GOT3 (cell line): ENCODE measurements at places on chromosomes 16 and 17.

DNA sequence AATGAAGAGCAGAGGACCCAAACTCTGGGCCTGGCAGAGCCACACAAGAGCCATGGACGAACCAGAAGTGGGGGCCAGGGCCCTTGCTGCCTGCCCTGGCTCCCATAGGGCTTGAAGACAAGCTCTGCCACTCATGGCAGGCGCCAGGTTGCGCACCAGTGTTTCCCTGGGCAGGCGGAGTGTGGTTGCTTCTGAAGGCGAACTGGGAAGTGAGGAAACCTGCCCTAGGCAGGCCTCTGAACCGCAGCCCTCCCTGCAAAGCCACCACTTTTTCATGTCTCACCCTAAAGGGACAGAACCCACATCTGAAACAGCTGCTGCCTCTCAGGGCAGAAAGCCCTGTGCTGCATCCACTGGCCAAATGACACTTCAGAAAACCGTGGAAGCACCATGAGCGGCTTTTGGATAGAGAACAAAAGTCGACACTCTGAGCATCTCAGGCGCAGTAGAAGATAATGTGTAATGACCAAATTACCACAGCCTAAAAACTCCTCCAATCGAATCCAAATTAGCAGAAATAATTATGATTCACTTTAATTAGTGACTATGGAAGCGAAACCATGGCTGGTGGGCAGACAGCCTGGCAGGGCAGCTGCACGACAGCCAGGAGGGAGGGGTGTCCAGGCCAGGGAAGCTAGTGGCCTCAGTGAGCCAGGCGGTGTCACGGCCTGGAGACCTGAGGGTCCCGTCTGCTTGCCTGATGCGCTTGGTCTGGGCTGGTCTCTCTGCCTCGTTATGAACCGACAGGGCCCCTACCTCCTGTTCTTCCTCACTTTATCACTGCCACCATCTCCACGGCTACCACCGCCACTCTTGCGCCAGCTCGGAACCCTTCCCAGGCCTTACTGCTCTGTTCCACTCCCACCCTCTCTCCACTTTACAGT lies 59.1 kb downstream of the PRMT7 start:
- DNase-seq = no peak

GRCh38 chr16:57807252-57807967 lies 5.1 kb upstream of the KIFC3 start:
- DNase-seq = no peak

GRCh38 chr17:68790931-68791330 lies 164.3 kb downstream of the ABCA8 start:
- no peak for DNase-seq

DNA sequence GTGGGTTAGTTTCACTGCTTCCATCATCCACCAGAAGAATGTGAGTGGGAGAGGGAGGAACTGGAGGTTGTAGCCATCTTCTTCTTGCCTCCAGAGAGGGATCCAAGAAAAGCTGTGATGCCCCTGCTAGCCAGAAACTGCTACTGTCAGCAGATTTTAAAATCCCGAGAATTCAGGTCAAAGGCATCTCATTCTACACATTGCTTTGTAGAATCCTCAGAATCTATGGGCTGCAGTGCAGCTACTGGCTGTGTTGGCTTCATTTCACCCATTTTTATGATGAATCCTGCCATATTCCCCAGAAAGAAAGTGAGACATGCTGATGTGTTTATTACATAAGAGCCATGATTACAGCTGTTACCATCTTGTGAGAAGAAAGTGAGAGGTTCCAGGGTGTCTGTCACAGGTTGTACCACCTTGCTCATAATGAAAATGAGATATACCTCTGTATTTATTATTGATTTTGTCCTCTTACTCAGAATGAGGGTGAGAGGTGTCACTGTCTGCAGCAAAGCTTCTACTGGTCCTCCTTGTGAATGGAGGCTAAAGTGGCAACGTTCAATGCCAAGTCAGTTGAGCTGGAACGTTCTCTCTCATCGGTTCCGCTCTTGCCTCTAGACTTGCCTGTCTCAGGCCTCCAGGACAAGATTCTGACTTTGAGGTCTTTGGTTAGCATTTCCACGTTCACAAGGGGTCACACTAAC lies 50.1 kb upstream of the MYH10 start:
- no peak for DNase-seq

GRCh38 chr17:67362173-67362572 lies 4.2 kb downstream of the PSMD12 start:
- DNase-seq = no peak

- no peak for DNase-seq
Observed at GRCh38 chr17:44922746-44923470, 7.6 kb upstream of the GFAP start.

GRCh38 chr17:50014471-50015088 lies 19.6 kb upstream of the DLX3 start:
- DNase-seq = no peak

GRCh38 chr16:79658301-79659033 lies 57.9 kb upstream of the MAF start:
- DNase-seq = no peak

- no peak for DNase-seq
Observed at GRCh38 chr16:67893743-67894399, 817 bp downstream of the PSKH1 start.

DNA sequence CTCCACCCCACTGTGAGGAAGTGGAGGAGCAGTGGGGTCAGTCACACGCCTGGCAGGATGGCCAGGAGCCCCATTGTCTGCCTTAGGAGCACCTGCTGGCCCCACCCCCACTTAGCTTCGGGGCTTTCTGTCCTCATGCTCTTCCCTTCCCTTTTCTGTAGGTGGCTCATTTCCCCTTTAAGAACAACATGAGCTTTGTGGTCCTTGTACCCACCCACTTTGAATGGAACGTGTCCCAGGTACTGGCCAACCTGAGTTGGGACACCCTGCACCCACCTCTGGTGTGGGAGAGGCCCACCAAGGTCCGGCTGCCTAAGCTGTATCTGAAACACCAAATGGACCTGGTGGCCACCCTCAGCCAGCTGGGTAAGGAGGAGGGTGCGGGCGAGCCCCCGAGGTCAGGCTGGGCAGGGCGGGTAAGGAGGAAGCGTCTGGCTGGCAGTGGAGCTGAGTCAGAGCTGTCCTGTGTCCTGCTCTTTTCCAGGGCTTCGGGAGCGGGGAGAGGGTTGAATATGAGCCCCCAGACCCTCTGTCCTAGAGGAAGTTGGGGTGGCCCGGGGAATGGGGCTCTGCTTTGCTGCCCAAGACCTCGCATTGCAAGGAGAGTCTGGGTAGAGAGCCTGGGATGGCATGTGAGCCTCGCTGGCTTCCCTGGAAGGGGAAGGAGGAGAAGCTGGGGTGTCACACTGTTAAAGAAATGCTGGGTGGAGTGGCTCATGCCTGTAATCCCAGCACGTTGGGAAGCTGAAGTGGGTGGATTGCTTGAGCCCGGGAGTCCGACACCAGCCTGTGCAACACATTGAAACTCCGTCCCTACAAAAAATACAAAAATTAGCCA lies 9.2 kb upstream of the SERPINF1 start:
- no peak for DNase-seq

- no peak for DNase-seq
Observed at GRCh38 chr16:89565256-89565505, 4.7 kb downstream of the RPL13 start.

- no peak for DNase-seq
Observed at GRCh38 chr17:47762728-47763127, 29.7 kb downstream of the TBX21 start.

DNA sequence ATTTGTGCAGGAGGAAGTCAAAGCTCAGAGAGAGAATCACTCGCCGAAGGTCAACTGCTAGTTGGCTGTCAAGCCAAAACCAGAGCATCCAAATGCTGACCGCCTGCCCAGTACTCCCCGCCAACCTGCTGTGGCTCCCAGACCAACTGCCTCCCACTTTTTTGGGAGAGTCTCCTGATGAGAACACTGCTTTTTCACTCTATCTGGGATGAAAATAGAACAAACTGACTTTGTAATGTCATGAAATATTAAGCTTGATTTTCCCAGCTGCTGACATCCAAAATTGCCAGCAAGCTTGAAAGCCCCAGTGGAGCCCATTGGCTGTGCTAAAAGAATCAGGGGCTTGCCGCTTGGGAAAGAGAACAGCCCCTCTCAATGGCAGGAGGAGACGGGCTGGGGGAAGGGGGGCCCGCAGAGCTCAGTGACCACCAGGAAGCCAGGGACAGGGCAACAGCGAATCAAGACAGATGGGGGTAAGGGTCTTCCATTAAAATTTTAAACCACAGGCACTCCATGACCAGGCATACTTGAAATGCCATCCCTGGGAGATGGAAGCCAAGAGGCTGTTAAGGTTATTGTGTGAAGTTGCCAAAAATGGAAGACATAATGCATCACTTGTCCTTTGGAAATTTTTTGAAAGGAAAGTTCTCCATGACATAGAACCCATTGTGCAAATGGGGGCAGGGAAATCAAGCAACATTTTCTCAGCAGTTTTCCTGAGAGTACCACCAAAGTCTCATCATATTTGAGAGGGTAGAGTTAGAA lies 125.7 kb upstream of the CDH5 start:
- DNase-seq = no peak

- no peak for DNase-seq
Observed at GRCh38 chr16:51134876-51135275, 16.2 kb downstream of the SALL1 start.

DNA sequence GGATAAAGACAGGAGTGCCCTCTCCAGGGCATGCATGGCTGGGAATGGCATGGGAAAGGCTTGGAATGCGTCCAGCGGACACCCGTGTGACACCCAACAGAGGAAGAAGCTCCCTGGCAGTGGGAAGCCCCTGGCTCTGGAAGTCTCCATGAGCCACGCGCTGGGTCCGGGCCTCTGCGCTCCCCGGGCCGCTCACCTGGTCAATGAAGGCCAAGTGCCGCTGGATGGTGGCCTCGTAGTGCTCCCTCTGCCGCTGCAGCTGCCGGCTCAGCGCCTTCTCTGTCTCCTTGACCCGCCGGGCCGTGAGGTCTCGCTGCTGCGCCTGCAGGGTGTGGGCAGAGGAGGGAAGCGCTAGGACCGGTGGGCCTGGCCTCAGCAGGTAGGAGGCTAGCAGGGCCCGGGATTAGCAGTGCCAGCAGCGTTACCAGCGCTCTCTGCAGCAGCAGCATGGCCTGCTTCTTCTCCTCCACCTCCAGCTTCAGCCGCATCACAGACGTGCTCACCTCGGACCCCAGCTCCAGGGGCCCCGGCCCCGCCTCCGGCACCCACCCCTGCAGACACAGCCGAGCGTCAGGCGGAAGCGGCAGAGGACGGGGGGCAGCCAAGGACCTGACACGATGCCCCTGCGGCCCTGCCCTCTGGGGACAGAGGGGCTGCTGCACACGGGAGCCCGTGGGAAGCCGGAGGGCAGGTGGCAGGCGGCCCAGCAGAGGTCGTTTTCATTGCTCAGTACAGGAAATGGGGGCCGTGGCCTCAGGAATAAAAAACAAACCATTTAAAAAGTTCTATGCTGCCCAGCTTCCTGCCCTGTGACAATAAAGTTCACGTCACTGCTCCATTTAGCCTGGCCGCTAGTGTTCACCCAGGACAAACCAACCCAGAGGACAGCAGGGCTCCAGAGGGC lies 26.0 kb downstream of the CEP131 start:
- no peak for DNase-seq

DNA sequence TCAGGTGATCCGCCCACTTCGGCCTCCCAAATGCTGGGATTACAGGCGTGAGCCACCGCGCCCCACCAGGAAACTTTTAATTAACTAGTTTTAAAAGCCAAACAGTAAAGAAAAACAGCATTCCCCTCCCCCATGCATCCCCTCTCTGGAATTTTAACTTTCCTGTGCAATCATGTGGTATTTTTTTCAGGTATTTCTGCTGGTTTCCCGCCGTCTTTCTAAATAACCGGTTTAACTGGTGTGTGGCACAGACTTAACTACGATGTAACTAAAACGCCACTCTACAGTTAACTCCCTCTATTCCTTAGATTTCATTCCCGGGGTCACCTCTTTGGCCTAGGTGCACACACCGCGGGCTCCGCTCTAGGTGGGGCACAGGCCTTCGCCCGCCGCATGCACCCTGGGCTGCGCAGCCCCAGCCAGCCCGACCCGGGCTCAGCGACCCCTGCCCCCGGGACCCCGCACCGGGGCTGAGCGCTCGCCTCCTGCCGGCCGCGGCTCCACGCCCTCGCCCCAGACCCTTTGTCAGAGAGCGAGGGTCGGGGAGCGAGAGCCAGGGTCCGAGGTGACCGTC lies 15.1 kb upstream of the UTP6 start:
- no peak for DNase-seq

DNA sequence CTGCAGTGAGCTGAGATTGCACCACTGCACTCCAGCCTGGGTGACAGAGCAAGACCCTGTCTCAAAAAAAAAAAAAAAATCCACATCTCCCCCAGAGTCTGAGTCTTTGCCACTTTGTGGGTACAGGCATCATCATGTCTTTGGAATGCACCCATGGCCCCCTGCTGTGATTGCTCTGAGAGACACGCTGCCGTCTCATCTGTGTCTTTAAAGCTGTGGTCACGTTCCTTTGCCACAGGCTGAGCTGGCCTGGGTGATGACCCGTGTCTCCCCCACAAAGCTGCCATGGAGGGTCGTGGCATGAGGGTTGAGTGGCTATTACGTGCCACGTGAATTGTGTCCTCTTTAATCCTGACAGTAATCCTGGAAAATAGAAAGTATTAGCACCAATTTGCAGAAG lies 20.2 kb downstream of the CRISPLD2 start:
- no peak for DNase-seq

- no peak for DNase-seq
Observed at GRCh38 chr17:74194682-74195081, 8.8 kb upstream of the RPL38 start.

DNA sequence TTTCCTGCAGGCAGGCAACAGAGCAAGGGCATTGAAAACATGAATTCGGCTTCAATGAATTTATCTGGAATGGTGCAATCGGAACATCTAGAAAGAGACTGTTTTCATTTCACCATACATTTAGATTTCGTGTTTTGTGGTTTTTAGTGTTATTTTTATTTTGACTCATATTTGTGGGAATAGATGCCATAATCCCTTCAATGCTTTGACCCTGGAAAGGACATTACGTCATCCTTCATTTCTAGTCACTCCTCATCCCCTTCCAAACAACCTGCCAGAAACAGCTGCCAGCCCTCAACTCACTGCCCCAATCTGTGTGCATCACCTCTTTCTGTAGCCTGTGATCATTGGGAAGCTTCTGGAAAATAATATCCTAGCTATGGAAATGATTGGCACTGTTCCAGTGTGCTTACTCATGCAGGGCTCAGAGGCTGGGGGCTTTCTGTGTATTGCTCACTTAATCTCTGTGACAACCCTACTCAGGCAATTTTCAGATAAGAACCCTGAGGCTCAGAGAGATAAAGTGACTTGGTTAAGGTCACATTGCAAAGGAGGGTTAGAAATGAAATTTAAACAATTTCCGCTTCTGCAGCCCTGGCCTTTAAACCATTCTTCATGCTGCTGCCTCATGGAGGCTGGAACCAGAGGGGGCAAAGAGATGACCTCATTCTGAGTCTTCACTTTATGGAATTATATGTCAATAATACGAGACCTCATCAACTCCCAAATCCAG lies 9.5 kb upstream of the KSR1 start:
- DNase-seq = no peak

- DNase-seq = no peak
Observed at GRCh38 chr16:3035289-3035971, 1.3 kb downstream of the BICDL2 start.

GRCh38 chr16:77090062-77090461 lies 100.9 kb upstream of the MON1B start:
- no peak for DNase-seq
